Stomach (tissue), 19 donors: ENCODE measurements at places on chromosomes 6 and 20.

DNA sequence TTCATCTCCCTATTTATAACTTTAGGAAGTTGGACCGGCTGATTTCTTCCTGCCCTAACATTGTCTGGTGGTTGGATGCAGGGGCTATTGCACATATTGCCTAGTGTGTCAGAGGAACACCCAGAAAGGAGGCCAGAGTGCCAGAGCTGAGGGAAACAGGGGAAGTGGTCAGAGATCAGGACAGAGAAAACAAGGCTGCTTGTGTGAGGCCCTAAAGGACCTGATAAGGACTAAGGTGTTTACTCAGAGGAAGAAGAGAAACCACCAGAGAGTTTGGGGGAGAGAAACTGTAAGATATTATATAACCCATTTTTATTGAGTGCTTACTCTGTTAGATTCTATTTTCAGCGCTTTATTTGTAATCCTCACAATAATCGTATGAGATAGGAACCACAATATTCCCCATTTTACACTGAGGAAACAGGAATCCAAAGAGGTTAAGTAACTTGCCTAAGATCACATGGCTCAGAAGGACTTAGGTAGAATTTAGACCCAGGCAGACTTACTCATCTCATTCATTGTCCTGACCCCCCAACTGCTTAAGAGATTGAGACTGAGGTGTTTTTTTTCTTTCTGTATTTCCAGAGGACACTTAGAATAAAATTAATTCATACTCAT lies 54.0 kb upstream of the REV3L start:
- peak; percentile 50 for DNase-seq

DNA sequence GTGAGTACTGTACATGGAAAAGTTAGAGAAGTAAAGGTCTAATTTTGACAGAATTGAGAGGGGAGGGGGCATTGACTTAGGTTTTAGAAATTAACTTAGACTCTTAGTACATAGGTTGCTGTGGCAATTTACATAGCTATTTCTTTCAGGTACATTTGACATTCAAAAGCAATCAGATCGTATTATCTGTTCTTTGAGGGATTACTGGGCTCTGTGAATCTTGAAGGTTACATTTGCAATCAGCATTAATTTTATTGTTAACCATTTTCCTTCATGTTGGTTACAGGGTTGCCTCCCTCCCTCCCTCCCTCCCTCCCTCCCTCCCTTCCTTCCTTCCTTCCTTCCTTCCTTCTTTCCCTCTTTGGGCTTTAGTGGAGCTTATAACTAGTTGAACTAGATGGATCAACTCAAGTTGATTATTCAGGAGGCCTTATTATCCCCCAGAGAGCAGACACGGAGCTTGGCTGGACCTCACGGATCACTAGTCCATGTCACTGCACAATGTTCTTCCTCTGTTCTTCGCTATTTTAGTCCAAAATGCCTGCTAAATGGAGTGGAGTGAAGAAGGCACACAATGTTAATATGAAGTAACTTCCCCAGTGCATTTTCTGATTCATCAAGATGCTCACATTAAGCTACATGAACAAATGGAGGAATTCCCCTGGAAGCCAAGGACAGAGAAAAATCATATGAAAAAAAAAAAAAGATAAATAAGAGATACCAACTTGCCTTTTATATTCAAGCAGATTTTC lies 87.8 kb downstream of the PLCB4 start:
- DNase-seq: no peak

- DNase-seq: no peak
Measured at GRCh38 chr6:20892365-20892764, 358.1 kb downstream of the CDKAL1 start.

GRCh38 chr6:140581601-140582000 lies 1207.2 kb upstream of the CITED2 start:
- no peak for DNase-seq

GRCh38 chr6:90086517-90086916 lies 192.2 kb downstream of the GJA10 start:
- DNase-seq: no peak

DNA sequence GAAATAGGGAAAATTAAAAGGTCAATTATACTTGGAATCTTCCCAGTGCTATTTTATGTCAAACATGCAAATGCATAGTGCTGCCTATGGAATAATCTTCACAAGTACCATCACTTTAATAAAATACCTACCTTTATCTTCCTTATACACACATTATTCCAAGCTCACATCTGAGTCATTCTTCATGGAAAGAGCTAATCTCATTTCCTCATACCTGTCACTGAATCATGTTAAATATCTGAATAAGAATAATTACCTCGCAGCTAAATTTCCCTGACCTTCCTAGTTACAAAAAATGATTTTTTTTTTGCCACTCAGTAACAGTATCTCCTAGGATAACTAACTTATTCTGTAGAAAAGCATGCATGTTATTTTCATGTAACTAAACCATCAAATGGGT lies 661.4 kb upstream of the HS3ST5 start:
- no peak for DNase-seq
